ENCODE measurements at places on chromosomes 11 and 22. TPM values are rescaled to one million over a fixed set of nuclear protein-coding genes. Genes with fewer than 3 reads are reported as not detected.

MPEG1 gene
- total RNA-seq: 0.05 TPM

CDC42EP2 gene
- 15.2 TPM for total RNA-seq

OLFML1 gene
- total RNA-seq: 0.18 TPM

GDPD4 gene
- not detected for total RNA-seq

TMA7B gene
- total RNA-seq: not detected

DNA sequence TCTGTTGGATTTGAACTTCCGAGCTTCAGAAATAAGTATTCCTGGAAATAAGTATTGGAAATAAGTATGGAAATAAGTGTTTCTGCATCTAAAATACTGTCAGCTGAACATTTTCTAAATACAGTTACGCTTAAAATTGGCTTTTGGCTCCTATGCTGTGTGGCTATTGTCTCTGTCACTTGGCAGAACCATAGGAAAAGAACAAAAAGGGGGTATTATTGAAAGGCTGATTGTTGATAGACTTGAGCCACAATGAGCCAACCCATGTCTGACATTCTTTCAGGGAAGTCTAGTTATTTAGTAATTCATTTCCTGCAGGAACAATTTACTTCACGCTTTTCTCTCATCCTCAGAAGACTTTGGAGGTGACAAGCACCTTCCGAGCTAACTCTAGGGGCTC, 32.5 kb upstream of the LARGE1 start:
- no peak overlapping the region for H3K27ac ChIP-seq
- no peaks in the 10 kb centered on the region for H3K4me1 ChIP-seq
- peaks cover 8% of the 10 kb centered on the region for H3K27me3 ChIP-seq
- no peak overlapping the region for H3K4me3 ChIP-seq
- no peak for DNase-seq

DNA sequence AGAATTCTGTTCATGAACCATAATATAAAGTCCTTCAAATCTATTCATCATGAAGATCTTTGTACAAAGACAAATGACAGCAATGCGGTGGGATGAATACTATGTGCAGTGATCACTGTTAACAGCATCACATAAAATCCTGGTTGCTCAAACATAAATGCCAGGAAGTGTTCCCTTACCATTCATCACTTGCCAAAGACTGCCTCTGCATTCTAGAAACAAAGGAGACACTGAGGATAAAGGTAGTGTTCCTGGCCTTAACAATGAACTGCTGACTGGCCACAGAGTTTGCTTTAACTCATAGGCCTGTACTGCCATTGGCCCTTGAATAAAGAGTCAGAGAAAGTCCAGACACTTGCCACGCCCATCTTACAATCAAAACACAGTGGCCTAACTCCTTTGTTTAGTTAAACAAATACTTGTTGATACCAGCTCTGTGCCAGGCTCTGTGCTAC, 29.5 kb downstream of the C2CD3 start:
- peak overlapping the region; percentile 85 for H3K27ac ChIP-seq
- H3K4me3 ChIP-seq: no peak overlapping the region
- peaks cover 23% of the 10 kb centered on the region for H3K36me3 ChIP-seq
- no peaks in the 10 kb centered on the region for H3K27me3 ChIP-seq
- peak; percentile 12 for DNase-seq

DNA sequence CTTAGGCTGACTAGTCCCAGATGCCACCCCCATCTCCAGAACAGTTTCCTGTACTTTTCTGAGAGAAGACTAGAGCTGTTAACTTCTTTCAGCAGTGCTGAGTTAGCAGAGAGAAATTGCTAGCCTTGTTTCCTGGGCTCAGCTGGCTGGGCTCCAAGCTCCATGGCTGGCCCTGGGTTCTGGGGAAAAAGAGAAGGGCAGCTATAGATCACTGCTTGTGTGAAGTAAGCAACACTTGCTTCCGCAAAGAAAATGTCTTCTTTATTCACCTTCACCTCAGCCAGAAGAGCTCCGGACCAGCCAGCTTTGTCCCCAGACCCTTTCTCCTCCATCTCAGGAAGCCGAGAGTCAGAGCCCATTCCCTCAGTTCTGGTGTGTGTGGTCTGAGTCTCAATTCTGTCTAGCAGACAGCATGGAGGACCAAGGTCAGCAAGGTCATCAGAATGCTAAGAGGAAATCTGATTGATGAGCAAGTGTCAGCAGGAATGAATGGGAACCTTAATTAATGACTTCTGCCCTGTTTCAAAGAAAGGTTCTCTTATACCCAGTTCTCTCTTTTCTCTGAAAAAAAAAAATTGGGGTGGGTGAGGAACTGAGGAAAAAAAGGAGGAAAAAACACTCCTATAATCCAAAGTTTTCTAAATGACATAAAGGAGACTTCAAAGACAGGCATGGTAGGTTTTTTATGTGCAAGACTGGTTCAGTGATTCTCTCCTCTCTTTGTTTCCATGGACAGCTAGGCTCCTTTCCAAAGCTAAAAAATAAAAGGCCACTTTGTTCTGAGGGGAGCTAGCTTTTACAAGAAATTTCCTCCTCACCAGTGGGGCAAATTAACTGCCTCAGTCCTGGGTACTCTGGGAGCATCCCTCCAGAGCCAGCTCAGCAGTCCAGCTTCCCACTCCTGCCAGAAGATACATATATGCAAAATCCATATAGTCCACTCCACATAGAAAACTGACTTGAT, 63.6 kb upstream of the FAM181B start:
- DNase-seq: no peak
- H3K4me1 ChIP-seq: no peaks in the 10 kb centered on the region
- no peaks in the 10 kb centered on the region for H3K36me3 ChIP-seq
- no peak overlapping the region for H3K27ac ChIP-seq
- H3K4me3 ChIP-seq: no peak overlapping the region

- peaks cover 4% of the 10 kb centered on the region for H3K27me3 ChIP-seq
- H3K27ac ChIP-seq: no peak overlapping the region
- no peak for DNase-seq
- no peak overlapping the region for H3K4me3 ChIP-seq
- H3K36me3 ChIP-seq: no peaks in the 10 kb centered on the region
Observed at GRCh38 chr11:75454987-75455386, 22.0 kb upstream of the KLHL35 start.

DNA sequence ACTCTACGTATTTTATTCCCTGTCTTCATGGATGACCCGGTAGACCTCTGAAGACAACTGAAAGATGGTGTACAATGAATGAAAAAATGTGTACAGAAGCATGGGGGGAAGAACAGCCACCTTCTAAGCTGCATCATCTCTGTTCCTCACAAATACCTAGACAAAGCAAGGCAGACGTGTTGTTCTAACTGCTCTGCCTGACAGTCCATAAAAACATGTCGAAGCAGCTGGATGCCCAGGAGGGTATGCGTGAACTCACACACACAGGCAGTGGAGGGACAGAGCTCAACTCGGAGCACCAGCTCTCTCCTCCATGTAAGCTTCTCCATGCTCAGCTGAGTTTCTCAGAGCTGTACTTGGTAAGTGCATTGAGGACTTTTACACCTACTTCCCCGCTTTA, 327.4 kb downstream of the CTTN start:
- DNase-seq: no peak
- H3K4me3 ChIP-seq: no peak overlapping the region
- H3K27me3 ChIP-seq: no peaks in the 10 kb centered on the region
- peaks cover 12% of the 10 kb centered on the region for H3K4me1 ChIP-seq

DNA sequence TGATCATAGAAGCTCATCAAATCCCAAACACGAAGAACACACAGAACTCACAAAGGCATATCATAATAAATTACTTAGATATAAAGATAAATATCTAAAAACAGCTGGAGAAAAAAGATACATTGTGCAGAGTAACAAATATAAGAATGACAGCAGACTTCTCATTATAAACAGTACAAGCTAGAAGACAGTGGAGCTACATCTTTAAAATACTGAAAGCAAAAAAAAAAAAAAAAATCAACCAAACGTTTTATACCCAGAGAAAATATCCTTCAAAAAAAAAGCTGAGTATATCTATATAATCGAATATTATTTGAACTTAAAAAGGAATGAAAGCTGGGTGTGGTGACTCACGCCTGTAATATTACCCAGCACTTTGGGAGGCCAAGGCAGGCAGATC, 90.0 kb downstream of the SBF2 start:
- H3K4me3 ChIP-seq: no peak overlapping the region
- H3K27me3 ChIP-seq: no peaks in the 10 kb centered on the region
- no peak overlapping the region for H3K27ac ChIP-seq
- DNase-seq: no peak
- H3K36me3 ChIP-seq: peaks cover 19% of the 10 kb centered on the region

DNA sequence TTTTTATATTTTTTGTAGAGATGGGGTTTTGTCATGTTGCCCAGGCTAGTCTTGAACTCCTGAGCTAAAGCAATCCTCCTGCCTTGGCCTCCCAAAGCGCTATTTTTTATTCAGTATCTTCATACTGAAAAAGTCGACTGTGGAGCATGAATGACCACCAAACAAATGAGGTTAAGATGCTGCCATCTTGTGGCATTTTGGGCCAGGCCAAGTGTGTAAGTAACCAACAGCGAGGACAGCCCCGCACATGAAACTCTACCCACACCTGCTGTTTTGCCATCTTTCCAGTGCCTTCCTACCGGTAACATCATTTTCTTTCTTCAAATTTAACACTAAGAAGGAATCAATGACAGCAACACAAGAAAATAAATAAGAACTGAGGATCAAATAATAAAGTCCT, 32.2 kb upstream of the AQP11 start:
- H3K27ac ChIP-seq: no peak overlapping the region
- H3K4me3 ChIP-seq: no peak overlapping the region
- H3K36me3 ChIP-seq: no peaks in the 10 kb centered on the region
- no peaks in the 10 kb centered on the region for H3K27me3 ChIP-seq

GRCh38 chr11:126589492-126589803, 234.0 kb downstream of the ST3GAL4 start:
- DNase-seq: no peak
- H3K4me1 ChIP-seq: peaks cover 14% of the 10 kb centered on the region
- no peaks in the 10 kb centered on the region for H3K36me3 ChIP-seq
- H3K4me3 ChIP-seq: no peak overlapping the region
- no peak overlapping the region for H3K27ac ChIP-seq

- no peaks in the 10 kb centered on the region for H3K4me1 ChIP-seq
- no peaks in the 10 kb centered on the region for H3K27me3 ChIP-seq
- DNase-seq: no peak
- H3K36me3 ChIP-seq: no peaks in the 10 kb centered on the region
Observed at GRCh38 chr22:20058989-20059770, 20.9 kb upstream of the DGCR8 start.

DNA sequence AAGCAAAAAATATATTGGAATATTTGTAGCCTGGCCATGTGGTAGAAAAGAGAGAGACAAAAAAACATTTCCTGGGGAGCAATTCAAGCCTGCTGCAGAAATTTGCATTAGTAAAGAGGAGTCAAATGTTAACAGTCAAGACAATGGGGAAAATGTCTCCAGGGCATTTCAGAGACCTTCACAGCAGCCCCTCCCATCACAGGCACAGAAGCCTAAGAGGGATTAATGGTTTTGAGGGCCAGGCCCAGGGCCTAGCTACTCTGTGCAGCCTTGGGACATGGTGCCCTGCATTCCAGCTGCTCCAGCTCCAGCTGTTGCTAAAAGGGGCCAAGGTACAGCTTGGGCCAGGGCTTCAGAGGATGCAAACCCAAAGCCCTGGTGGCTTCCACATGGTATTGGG, 46.8 kb downstream of the PGR start:
- H3K4me3 ChIP-seq: no peak overlapping the region
- no peak overlapping the region for H3K27ac ChIP-seq
- H3K4me1 ChIP-seq: peaks cover 19% of the 10 kb centered on the region
- H3K27me3 ChIP-seq: no peaks in the 10 kb centered on the region
- peaks cover 31% of the 10 kb centered on the region for H3K36me3 ChIP-seq

- no peak overlapping the region for H3K27ac ChIP-seq
- H3K4me1 ChIP-seq: no peaks in the 10 kb centered on the region
- DNase-seq: no peak
- no peaks in the 10 kb centered on the region for H3K36me3 ChIP-seq
- H3K27me3 ChIP-seq: no peaks in the 10 kb centered on the region
Observed at GRCh38 chr22:24532075-24532474, 22.9 kb downstream of the GUCD1 start.

DNA sequence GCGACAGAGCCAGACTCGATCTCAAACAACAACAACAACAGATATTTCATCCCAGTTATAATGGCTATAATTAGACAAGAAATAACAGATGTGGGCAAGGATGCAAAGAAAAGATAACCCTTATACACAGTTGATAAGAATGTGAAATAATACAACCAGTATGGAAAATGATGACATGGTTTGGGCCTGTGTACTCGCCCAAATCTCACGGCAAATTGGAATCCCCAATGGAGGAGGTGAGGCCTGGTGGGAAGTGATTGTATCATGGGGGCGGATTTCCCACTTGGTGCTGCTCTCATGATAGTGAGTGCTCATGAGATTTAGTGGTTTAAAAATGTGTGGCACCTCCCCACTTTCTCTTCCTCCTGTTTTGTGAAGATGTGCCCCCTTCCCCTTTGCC, 104.1 kb downstream of the C11orf87 start:
- H3K4me3 ChIP-seq: no peak overlapping the region
- no peak for DNase-seq
- H3K27ac ChIP-seq: no peak overlapping the region
- no peaks in the 10 kb centered on the region for H3K4me1 ChIP-seq
- H3K27me3 ChIP-seq: no peaks in the 10 kb centered on the region

DNA sequence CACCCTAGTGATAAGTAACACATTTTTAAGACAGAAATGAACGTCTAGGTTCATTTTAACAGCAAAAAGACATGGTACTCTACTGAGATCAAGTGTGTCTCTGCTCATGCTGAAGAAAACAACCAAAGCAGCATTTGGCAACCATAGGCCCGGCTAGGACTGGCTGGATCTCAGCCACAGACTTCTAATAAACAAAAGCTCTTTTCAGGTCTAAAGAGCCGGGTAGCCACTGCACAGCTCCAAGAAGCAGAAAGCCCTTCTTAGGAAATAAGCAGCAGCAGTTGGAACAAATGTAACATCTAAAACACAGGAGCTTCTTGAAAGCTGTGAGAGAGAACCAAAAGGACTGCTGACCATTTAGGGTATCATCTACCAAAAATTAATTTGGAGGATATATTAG, 37.6 kb downstream of the PITPNB start:
- H3K4me3 ChIP-seq: no peak overlapping the region
- H3K4me1 ChIP-seq: peaks cover 82% of the 10 kb centered on the region
- DNase-seq: no peak
- H3K36me3 ChIP-seq: peaks cover 10% of the 10 kb centered on the region
- no peaks in the 10 kb centered on the region for H3K27me3 ChIP-seq

DNA sequence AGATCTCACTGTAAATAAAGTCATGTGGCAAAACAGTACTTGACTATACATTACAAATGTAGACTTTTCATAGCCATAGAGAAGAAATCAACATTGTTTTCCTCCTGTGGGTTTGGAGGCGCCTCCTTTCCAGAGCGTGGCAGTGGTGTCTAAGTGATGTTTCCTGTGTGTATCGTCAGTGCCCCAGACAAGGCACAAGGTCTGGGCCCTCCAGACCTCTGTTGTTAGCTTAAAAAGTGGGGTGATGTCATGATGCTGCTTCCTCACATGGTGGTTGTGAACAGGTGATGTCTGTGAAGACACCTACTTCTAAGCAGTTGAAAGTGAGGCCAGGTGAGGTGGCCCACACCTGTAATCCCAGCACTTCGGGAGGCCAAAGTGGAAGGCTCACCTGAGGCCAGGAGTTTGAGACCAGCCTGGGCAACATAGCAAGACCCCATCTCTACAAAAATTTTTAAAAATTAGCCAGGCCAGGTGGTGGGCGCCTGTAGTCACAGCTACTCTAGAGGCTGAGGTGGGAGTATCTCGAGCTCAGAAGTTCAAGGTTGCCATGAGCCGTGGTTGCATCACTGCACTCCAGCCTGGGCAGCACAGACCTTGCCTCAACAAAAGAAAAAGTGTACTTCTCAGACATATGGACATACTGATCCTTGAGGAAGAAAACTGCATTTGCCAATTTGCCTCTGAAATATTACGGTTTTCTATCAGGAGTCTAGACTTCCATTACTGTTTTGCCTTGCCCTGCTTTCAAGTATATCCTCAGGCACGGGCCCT, 15.7 kb downstream of the NUP50 start:
- peaks cover 86% of the 10 kb centered on the region for H3K36me3 ChIP-seq
- H3K4me1 ChIP-seq: peaks cover 30% of the 10 kb centered on the region
- peak overlapping the region; percentile 82 for H3K27ac ChIP-seq

Data from WTC11 (cell line).